ENCODE measurements at places on chromosomes 2 and 18. TPM values are rescaled to one million over a fixed set of nuclear protein-coding genes. Genes with fewer than 3 reads are reported as not detected.

DNA sequence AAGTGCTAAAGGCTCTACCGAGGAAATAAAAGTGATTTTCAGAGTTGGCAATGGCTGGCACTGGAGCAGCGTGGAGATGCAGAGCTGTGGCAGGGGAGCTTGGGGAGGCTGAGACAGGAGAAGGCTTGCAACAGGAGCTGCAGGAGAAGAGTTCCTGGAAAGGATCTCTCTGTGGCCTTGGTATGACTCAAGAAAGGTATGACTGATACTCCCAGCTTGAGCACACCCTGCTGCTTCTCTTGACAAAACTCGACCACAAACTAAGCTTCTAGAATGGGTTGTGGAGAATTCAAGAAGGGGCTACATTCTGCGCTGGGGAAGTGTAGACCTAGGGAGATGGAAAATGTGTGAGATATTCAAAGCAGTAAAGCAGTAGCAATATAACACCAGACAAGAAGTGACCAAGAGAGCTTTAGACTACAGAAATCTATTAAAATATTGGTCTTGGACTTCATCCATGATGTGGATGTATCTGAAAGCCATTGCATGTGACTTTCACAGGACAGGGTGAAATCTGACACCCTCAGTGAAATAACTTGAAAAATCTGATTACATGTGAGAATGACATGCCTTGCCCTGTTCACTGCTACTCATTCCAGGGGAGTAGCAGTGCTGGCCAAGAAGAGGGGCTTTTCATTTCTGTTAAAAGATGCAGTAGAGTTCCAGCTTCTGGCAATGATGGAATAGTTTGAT lies 41.5 kb downstream of the SUCLG1 start:
- no peak for DNase-seq

- DNase-seq = peak; percentile 88
These were observed 204.8 kb downstream of the TFCP2L1 start for GRCh38 chr2:121080013-121080772.

DNA sequence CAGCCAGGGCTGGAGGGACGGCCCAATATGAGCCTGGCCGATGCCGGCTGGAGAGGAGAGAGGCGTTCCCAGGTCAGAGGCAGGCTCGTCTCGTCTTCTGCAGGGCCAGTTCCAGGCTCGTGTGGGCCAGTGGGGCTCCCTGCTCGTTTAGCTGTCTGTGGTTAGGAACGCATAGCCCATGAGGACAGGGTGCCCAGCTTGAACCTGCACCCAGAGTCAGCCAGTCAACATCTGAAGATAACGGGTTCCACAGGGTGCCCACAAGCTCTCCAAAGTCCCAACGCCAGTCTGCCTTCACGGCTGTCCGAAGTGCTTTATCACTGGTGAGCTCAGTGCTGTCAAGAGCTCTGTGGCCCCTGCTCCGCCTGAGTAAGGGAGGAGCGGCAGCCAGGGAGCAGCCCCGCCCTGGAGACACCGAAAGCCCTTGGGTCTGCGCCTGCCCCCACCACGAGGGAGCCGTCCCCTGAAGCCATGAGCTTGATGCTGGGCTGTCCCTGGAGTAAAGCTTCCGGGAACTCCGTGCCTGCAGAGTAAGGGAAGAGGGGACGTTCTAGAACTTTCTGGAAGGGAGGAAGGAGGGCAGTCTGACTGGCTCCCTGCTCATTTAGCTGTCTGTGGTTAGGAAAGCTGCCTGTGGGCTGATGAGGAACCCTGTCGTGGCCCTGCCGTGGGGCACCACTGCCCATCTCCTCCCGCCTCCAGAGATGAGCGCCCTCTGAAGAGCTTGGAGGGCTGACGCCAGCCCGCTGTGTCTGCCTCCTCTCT lies 2.7 kb upstream of the HSBP1L1 start:
- peak; percentile 47 for DNase-seq

DNA sequence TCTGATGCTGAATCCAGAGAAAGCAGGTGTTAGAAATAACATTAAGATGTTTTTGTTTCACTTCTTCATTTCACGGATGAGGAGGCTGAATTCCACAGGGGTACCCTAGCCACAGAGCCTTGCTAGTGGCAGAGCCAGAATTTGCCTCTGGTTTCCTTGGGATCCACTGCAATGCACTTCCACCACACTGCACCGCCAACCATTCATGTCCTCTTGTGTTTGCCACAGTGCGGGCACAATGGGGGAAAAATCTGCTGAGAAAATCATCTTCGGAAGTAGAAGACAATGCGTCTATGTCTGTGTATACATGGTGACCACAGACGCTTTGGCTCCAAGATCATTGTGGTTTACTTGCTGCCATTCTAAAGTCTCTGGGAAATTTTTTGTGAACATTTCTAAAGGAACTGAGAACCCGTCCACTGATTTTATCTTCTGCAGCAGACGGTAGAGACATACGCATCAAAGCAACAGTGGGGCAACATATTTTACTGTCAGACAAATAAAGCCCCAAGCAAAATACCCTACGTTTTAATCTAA lies 14.9 kb downstream of the ICOS start:
- no peak for DNase-seq

DNA sequence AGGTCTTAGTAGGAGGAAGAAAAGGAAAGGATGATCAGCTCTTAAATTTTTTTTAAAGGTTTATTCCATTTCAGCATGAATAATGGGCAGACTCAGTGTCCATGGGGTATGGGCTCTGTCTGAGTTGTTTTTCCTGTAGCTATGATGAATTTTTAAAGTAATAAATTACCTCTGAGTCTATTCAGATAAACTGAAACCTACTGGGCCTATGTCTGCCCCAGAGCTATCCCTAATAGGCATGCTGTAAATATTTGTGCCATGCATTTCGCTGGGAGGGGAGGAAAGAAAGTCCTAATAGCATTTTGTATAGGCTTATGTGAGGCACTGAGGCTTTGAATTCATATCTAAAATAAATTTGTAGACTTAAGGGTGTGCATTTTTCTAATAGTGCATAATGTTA lies 210.4 kb upstream of the BOD1L2 start:
- DNase-seq = no peak

- DNase-seq = no peak
These were observed 377.8 kb upstream of the POU3F3 start for GRCh38 chr2:104476075-104476474.

DNA sequence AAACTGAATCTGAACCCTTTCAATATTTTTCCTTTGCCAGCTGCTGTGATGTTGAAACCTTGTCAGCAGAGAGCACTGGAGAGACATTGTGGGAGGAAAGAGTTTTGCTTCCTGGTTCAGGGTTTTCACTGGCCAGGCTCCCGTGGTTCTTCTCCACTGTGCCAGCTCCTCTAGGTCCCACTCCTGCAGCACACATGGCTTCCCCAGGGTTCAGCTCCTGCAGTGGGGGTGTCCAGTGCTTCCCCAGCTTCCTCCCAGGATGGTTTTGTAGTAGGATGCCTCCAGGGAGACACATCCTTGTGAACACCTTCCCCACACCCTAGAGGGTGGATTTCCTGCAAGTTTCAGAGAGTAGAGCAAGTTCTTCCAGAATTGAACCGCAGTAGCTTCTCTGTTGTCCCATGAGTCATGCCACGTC lies 24.0 kb upstream of the SULT1C3 start:
- peak; percentile 76 for DNase-seq

DNA sequence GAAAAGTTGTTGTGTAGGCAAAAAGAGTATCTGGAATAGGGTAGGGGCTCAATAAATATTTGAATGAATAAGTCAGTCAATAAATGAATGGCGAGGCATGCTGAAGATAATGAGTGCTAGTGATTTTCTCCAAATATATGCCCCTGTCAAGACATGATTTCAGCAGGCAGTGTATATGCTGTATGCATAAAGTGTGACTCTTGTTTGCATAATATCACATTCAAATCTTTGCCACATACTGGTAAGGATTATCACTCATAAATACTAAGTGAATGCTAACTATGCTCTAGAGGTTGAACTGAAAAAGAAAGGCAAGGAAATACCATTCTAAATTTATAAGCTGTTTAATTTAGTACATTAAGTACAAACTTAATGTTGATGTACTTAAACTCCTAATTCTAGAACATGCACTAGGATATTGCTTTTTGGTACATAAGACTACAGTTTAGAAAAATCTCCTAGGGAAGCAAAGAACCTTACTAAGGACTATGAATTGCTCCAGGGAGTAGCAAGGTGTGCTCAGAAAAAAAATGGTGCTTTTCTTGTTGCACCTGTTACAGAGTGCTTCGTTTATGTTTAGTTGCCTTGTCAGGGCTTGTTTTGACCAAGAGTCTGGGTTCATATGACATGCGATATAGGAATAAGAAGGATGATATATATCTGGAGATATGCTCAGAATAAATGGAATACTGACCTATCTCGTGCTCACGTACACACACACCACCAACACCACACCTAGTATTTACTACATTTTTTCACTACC lies 224.0 kb upstream of the TANK start:
- no peak for DNase-seq

- no peak for DNase-seq
These were observed 568.3 kb upstream of the MEX3C start for GRCh38 chr18:51765606-51766360.

GRCh38 chr18:9321017-9321452 lies 13.5 kb upstream of the TWSG1 start:
- peak; percentile 41 for DNase-seq

DNA sequence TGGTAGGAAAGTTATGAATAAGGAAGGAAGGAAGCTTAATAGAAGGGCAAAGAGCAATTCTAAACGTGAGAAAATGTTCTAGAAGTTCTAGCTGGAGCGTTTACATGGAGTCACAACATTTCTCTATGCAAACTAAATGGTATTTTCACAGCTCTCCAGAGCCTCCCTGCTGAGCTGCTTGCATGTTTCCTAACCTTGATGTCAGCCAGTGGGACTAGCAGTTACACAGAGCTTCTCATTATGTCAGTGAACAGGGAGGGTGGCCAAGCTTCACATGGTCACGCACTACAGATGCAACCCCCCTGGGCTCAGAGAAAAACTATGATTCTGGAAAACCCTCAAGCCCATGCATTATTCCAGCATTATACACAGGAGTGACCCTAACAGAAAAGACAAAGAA lies 153.4 kb upstream of the CCDC150 start:
- peak; percentile 15 for DNase-seq

The UGT1A8 gene
- not detected for total RNA-seq
